ENCODE measurements at places on chromosomes 3 and 15.

DNA sequence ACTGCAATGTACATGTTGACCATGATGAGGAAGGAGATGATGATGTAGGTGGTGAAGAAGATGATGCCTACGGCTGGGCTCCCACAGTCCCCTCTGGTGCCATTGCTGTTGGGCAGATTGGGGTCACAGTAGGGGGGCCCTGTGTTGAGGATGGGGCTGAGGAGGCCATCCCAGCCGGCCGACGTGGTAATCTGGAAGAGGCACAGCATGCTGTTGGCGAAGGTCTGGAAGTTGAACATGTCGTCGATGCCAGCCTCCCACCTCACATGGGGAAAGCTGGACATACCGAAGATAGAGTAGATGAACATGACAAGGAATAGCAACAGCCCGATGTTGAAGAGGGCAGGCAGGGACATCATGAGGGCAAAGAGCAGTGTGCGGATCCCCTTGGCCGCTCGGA is 48.6 kb upstream of the SCN5A start:
- DNase-seq, result no peak

DNA sequence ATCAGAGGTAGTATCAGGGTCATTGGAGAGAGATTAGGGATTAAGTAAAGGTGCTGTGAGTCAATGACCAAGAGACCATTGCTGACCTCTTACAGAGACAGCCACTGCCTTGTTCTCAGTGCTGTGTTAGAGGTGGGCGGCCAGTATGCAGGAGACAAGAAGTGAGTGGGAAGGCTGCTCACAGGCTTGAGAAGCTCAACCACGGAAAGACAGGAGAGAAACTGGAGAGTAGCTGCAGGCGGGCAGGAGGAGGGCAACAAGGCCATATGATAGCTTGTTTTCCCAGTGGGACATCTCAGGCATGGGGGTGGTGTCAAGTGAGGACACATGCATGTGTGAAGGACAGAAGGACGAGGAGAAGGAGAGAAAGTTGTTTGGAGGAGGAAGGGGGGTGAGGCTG is 237.3 kb downstream of the PDCD6IP start:
- no peak for DNase-seq

DNA sequence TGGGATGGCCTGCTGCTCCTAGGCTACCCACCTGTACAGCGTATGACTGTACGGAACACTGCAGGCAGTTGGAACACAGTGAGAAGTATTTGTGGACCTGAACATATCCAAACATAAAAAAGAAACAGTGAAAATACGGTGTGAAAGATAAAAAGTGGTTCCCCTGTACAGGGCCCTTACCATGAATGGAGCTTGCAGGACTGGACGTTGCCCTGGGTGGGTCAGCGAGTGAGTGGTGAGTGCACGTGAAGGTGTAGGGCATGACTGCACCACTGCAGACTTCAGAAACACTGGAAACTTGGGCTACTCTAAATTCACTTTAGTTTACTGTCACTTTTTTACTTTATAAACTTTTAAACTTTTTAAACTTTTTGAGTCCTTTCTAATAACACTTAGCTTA is 71.2 kb upstream of the SLC6A6 start:
- DNase-seq, result no peak

GRCh38 chr3:63855333-63855940 is 8.2 kb downstream of the THOC7 start:
- no peak for DNase-seq

DNA sequence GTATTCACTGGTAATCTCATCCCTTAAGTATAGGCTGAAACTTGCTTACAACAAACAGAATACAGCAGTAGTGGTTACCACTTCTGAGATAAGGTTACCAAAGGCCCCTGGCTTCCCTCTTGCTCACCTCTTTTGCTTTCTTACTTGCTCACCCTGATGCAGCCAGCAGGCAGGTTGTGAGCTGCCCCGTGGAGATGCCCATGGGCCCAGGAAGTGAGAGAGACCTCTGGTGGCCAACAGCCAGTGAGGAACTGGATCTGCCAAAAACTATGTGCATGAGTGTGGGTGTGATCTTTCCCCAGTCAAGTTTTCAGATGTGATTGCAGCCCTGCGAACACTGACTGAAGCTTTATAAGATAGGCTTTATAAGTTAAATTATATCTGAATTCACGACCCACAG is 48.7 kb downstream of the NMNAT3 start:
- DNase-seq, result no peak

GRCh38 chr3:50450209-50450921 is 53.1 kb downstream of the CACNA2D2 start:
- DNase-seq, result no peak

DNA sequence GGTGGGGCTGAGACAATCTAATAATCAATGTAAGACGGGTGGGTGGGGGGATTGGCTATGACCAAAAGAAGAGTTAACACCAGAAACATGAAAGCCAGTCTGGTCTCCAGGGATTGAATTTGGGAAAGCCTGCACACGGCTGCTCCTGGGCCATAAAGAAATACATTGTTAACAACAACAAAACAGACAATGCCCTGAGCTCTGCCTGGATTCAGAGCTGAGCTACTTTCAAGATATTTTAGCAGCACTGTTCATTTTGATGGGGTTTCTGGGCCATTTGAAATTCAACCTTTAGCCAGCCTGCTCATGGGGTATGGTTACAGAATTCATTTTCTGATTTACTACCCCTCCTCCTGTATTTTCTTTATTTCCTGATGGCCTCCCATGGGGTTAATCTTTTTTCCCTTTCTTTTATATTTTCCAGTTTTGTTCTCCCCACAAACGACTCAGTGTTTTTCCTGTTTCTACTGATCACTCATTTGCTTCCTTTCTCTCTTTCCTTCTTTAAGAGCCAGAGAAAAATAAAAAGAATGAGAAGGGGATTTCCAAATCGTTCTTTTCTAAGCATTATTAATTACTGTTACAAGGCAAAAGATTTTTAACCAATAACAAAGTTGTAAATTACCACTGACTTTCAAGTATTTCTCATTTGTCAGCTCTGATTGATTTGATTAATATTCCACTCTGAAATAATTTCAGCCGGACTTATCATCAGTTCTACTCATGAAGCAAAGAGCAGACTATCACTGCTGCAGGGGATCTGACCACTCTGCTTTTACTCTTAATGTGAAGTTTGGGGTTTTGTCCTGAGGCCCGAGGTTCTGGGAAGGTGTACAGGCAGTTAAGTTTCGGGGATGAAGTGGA is 19.6 kb downstream of the NR2F2 start:
- no peak for DNase-seq

GRCh38 chr3:147361454-147362420 is 44.6 kb downstream of the ZIC4 start:
- peak; percentile 30 for DNase-seq

GRCh38 chr15:49810720-49811119 is 189.9 kb downstream of the DTWD1 start:
- DNase-seq, result no peak

DNA sequence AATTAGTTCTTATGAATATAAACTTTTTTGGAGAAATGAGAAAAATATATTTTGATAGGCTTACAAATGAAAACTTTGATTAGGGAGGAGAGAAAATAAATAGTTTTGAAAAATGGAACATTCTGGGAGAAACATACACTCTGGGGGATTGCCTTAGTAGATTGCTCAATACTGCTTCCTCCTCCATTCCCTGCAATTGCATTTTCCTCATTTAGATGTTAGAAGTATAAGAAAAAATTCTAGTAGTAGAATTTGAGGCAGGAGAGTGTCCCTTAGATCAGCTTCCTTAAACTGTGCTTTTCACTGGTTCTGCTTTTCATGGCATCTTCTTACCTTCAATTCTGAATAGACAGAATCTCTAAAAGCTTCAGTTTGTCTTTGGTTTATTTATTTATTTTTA is 46.2 kb upstream of the CTDSPL2 start:
- no peak for DNase-seq

DNA sequence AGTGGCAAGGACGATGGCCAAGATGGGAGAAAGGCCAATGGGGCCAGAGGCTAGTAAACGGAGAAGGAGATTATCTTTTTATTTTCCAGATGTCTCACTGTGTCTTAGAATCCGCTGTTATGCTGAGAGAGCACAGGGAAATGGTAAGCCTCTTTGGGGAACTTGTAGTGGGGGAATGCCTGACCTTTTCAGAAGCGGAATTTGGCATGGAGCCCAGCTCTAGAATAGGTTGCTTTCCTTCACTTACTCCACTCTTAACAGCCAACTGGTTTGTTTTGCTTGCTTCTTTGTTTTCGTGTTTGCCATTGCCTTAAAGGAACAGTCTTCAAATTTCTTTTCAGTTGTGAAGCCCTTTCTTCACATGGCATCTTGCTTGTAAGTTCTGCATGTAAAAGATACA is 316.2 kb upstream of the THRB start:
- no peak for DNase-seq

- no peak for DNase-seq
Measured at GRCh38 chr15:50046159-50046558, 72.9 kb downstream of the ATP8B4 start.

- DNase-seq, result peak; percentile 57
Measured at GRCh38 chr3:169813757-169814517, 1.2 kb upstream of the LRRC34 start.

DNA sequence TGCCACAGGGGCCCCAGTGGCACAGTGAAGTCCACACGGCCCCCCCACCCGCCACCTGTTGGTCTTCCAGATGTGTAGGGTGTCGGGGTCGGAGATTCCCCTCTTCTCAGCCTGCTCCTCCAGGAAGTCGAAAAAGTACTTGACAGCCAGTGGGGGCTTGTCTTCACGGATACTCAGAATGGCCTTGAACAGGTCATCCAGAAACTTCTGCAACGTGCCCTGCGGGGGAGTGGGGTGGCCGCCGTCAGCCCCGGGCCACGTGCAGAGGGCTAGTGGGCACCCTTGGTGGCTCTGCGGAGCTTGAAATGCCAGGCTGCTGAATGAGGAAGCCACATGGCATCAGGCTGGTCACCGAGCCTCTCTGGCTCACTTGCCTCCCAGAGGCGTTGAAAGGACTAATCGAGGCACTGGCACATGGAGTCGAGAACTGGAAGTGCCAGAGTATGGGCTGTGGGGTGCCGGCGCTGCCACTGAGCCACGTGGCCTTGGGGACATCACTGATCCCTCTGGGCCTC is 16.6 kb downstream of the H1-8 start:
- DNase-seq, result no peak

GRCh38 chr15:34335176-34336032 is 2.2 kb downstream of the SLC12A6 start:
- DNase-seq, result peak; percentile 36

- DNase-seq, result no peak
Measured at GRCh38 chr15:42937143-42937542, 16.6 kb upstream of the TTBK2 start.

DNA sequence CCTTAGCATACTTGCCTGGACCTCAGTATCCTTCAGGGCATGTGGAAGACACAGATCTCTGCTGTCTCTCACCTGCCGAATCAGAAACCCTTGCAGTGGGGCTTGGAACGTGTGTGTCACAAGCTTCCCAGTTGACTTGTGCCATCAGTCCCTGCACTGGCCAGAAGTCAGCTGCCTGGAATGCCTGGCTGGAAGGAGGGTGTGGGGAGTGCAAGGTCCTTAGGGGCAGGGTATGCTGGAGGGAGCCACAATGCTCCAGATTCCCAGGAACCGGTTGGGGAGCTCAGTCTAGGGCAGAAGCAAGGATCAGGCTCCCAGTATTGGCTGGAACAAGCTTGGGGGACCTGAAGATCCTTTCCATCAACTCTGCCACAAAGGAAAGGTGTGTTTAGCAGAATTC is 27.1 kb downstream of the SPSB4 start:
- DNase-seq, result no peak

GRCh38 chr3:71226565-71227269 is 356.8 kb downstream of the FOXP1 start:
- no peak for DNase-seq

GRCh38 chr3:57587905-57588304 is 9.2 kb downstream of the ARF4 start:
- peak; percentile 81 for DNase-seq

Data from hematopoietic multipotent progenitor cell treated with erythropoietin and hydrocortisone succinate and interleukin-3 and kit ligand, for 15 days (in vitro differentiated cells).